Dermis microvascular lymphatic vessel endothelial cell (primary cell): ENCODE measurements at places on chromosomes 11 and 22. TPM values are rescaled to one million over a fixed set of nuclear protein-coding genes. Genes with fewer than 3 reads are reported as not detected.

The TIGD3 gene
- under 0.01 and 0.26 TPM in 2 replicates for total RNA-seq

The CD6 gene
- total RNA-seq: 0.13 TPM in 1 of 2 replicates, not detected in the other

The MS4A7 gene
- not detected in 2 replicates for total RNA-seq

The GP1BB gene
- 2.7 and 5.3 TPM in 2 replicates for total RNA-seq

The DGCR6 gene
- total RNA-seq: 0.25 and 0.51 TPM in 2 replicates

The NLRP10 gene
- total RNA-seq: under 0.01 TPM in 1 of 2 replicates, not detected in the other

The DMC1 gene
- 0.63 and 0.90 TPM in 2 replicates for total RNA-seq

The VPREB3 gene
- total RNA-seq: 0.13 TPM in 1 of 2 replicates, not detected in the other

The DAGLA gene
- total RNA-seq: 1.7 and 3.2 TPM in 2 replicates

The ZC3H12C gene
- total RNA-seq: 10.5 and 11.4 TPM in 2 replicates

The PTGDR2 gene
- under 0.01 TPM in 1 of 2 replicates, not detected in the other for total RNA-seq

The ANO5 gene
- total RNA-seq: under 0.01 and 0.25 TPM in 2 replicates

The ZP1 gene
- 0.13 TPM in 1 of 2 replicates, not detected in the other for total RNA-seq

The KIRREL3 gene
- total RNA-seq: under 0.01 TPM in 1 of 2 replicates, not detected in the other

The SORL1 gene
- under 0.01 and 0.13 TPM in 2 replicates for total RNA-seq

The FJX1 gene
- 25.2 and 30.5 TPM in 2 replicates for total RNA-seq

The SMARCB1 gene
- total RNA-seq: 19.1 and 24.4 TPM in 2 replicates

The PEX16 gene
- 30.8 and 31.4 TPM in 2 replicates for total RNA-seq

The CALCB gene
- not detected in 2 replicates for total RNA-seq

The FXYD2 gene
- 0.64 and 1.5 TPM in 2 replicates for total RNA-seq

The CASP12 gene
- total RNA-seq: 6.5 and 7.0 TPM in 2 replicates

The PKNOX2 gene
- not detected in 2 replicates for total RNA-seq

The CTNND1 gene
- total RNA-seq: 206 and 251 TPM in 2 replicates

The SNAP29 gene
- total RNA-seq: 6.9 and 8.2 TPM in 2 replicates

The POU2AF2 gene
- total RNA-seq: not detected in 2 replicates

The OR51A7 gene
- total RNA-seq: not detected in 2 replicates

The SLC22A12 gene
- total RNA-seq: not detected in 2 replicates

The KRTAP5-8 gene
- total RNA-seq: not detected in 2 replicates

The TIMP3 gene
- total RNA-seq: 116 and 341 TPM in 2 replicates

The IFITM10 gene
- 0.39 and 1.3 TPM in 2 replicates for total RNA-seq

The FTH1 gene
- total RNA-seq: 393 and 1,287 TPM in 2 replicates

The TMEM191B gene
- 0.13 and 0.77 TPM in 2 replicates for total RNA-seq

The ADAMTS15 gene
- 3.2 and 26.2 TPM in 2 replicates for total RNA-seq

The SHANK2 gene
- under 0.01 and 1.6 TPM in 2 replicates for total RNA-seq

The WNT11 gene
- 0.13 TPM in 1 of 2 replicates, not detected in the other for total RNA-seq

The UCP2 gene
- total RNA-seq: 3.7 and 7.6 TPM in 2 replicates

The TNNT3 gene
- not detected in 2 replicates for total RNA-seq

The CNGA4 gene
- total RNA-seq: not detected in 2 replicates

The SCGB2A2 gene
- not detected in 2 replicates for total RNA-seq

The CREB3L1 gene
- under 0.01 and 0.25 TPM in 2 replicates for total RNA-seq

The IL18 gene
- total RNA-seq: not detected in 2 replicates

The BIRC3 gene
- 1.7 and 2.3 TPM in 2 replicates for total RNA-seq
